Uterus (tissue), 4 donors: ENCODE measurements at places on chromosomes 2 and 18. TPM values are rescaled to one million over a fixed set of nuclear protein-coding genes. Genes with fewer than 3 reads are reported as not detected.
A peak's percentile ranks its signal among the peaks of the same experiment; 100 is the strongest.

GRCh38 chr2:122255924-122256323 is 500.5 kb downstream of the TSN start:
- DNase-seq, result no peak

DNA sequence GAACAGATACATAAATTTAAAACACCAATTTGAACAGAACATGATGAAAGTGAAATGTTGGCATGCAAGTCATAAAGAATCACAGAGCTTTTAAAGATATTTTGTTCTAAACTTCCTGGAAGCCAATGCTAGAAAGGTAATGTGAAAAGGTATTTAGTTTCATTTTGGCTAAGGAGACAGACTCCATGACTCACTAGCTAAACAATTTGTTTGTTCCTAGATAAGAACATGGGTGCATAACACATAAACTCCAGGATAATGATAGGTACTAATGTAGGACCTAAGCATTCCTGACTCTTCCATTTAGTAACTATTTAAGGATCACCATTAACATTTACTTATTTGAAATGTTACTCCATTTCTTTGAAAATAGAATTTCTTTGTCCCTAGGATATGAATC is 292.5 kb upstream of the CNTNAP5 start:
- no peak for DNase-seq

GRCh38 chr2:134304394-134305108 is 50.7 kb downstream of the MGAT5 start:
- no peak for DNase-seq

DNA sequence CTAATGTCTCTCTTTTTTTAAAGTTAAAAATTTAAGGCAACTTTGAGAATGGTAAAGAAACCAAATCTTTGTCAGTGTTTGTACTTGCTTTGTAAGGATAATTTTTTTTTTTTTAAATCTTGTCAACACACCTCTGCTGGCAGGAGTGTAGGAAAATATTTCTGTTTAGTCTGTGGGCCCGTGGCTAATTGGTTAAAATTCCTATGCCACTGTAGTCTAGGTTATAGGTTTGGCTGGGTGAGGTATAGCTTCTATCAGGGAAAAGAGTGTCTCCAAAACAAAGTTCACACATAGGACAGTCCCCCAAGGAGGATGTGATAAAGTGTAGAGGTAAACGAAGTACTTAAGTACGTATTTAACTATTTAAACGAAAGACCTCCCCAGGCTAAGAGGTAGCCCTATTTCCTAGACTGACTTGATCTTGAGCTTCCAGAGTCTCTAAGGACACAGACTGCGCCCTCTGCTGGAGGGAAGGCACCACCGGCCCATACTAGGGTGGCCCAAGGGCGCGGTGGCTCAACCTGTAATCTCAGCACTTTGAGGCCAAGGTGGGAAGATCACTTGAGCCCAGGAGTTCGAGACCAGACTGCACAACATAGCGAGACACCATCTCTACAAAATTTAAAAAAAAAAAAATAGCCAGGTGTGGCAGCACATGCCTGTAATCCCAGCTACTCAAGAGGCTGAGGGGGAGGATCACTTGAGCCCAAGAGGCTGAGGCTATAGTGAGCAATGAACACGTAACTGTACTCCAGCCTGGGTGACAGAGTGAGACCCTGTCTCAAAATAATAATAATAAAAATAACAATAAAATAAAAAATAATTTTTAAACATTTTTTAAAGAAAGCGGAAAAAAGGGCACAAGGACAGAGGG is 8.9 kb downstream of the TEX44 start:
- peak; percentile 77 for DNase-seq

- no peak for DNase-seq
These were observed 203.6 kb downstream of the UBE2E3 start for GRCh38 chr2:181183878-181184542.

DNA sequence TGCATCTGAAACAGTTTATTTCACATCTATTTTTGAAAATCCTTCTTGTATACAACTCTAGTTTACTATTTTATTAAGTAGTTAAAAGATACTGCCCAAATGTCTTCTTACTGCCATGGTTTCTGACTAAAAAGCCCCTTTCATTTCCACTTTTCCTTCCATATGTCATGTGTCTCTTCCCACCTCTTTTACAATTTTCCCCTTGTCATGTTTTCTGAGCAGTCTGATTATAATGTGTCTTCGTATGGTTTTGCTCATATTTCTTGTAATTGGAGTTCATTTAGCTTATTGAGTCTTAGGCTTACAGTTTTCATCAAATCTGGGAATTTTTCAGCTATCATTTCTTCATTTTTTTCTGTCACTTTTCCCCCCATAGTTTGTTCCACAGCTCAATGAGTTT is 813.9 kb upstream of the GYPC start:
- no peak for DNase-seq

DNA sequence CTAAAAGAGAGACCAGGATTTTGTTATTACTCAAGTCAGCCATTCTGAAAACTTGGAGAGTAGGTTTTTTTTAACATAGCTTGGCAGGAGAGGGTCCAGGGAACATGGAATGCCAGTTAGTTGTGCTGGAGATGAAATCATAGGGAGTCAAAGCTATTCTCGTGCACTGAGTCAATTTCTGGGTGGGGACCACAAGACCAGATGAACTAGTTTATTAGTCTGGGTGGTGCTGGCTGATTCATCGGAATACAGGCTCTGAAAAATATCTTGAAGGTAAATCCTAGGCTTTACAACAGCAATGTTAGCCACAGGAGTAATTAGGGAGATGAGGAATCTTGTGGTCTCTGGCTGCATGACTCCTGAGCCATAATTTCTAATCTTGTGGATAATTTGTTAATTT is 921.4 kb downstream of the TRIB2 start:
- no peak for DNase-seq

GRCh38 chr2:201600906-201601305 is 42.4 kb downstream of the TMEM237 start:
- DNase-seq, result no peak

GRCh38 chr2:190964170-190964795 is 49.7 kb downstream of the STAT1 start:
- DNase-seq, result no peak

DNA sequence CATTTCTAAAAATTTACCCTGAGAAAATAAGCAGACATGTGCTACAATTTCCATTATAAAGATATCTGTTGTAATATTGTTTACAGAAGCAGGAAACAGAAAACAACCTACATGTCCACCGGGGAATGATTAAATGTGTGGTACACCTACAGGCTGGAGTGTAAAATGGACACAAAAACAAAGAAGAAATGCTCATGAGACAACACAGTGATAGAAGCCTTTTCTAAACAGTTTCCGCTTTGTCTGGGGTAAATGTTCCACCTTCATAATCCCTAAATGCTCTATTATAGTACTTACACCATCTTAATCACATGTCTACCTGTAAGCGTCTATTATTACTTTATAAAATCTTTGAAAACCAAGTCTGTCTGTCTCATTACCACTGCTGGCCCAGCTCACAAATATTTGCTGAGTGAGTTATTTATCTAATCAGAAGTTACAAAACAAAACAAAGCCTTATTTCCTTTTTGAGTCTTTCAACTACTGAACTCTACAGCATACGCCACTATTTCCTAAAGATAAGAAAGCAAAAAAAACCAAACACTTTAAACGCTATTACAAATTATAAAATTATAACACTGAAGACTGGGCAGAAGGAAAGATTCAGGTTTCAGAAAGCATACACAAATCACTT is 95.3 kb downstream of the PIGN start:
- DNase-seq, result no peak

DNA sequence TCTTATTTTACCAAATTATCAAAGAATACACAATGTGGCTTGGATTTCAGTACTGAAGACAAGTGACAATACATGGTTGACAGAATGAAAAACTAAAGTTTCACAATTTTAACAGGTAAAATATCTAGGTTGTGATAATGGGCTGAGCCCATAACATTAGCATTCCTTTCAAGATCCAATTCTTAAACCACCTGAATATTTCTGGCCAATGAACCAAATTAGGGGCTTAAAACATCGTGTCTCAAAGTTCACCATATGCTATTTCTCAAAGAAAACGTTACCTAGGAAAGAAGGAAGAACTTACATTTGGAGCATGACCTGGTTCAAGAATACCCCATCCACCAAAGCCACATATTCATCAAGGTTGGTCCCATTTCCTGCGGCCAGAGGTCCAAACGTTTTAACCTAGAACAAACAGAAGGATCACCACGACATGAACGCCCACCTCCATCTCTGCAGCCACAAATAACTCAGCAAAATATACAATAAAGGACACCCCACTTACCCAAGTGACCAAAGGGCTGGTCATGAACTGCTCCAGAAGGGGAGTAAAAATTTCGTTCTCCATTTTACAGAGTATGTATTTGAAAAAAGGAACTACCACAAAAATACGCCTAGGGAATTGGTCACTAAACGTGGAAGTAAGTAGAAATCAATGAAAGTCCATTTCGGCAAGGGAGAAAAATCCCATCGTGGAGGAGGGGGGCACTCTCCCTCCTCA is 984 bp downstream of the CCDC88A start:
- DNase-seq, result no peak

DNA sequence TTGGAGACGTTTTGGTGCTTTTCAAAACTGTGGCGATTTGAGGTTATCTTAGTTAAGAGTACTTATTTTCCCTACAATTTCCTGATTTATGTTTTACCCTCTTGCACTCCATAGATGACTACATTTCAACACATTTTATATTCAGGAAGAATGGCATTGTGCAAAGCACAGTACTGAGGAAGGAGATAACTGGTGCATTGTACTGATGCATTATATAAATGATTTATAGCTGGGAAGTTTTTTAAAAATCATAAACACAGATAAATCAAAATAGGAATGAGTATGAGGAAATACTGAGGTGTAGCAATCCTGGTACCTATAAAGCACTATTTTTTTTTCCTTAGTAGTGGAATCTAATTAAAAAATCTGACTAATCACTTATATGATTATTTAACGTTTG is 5.6 kb downstream of the REL start:
- DNase-seq, result no peak

GRCh38 chr2:241877989-241878970 is 8.8 kb downstream of the RTP5 start:
- peak; percentile 77 for DNase-seq

DNA sequence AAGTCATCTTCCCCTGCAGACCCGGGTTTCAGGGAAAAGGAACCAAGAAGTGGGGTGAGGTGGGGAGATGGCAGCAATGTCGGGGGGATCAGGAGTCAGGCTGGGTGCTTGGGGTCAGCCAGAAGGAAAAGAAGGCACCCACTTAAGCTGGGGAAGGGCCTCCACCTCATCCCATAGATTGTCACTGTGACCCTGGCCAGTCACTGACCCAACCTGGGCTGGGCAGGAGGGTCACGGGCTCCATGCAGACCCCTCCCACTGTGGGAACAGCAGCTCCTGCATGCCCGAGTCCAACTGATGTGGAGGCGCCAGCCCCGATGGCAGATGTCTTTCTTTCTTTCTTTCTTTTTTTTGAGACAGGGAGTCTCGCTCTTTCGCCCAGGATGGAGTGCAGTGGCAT is 53.6 kb upstream of the HAAO start:
- peak; percentile 13 for DNase-seq

- DNase-seq, result no peak
These were observed 248.7 kb downstream of the RNF152 start for GRCh38 chr18:61643884-61644647.

DNA sequence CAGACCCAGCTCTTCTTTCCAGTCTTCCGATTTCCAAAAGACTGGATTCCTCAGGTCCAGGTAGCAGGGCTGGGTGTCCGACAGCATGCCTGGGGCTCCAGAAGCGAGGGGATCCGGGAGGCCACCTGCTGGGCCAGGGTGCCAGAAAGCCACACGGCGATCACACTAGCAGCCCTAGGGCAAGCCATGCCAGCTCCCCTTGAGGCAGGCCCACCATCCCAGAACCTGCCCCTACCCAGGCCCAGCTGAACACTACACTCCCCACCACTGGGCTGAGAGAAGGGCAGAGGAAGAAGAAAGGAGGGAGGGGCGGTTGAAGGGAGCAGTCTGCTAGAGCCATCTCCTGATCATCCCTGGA is 163.1 kb downstream of the TNS1 start:
- DNase-seq, result no peak

GRCh38 chr2:85697096-85697495 is 2.9 kb downstream of the GNLY start:
- DNase-seq, result no peak

DNA sequence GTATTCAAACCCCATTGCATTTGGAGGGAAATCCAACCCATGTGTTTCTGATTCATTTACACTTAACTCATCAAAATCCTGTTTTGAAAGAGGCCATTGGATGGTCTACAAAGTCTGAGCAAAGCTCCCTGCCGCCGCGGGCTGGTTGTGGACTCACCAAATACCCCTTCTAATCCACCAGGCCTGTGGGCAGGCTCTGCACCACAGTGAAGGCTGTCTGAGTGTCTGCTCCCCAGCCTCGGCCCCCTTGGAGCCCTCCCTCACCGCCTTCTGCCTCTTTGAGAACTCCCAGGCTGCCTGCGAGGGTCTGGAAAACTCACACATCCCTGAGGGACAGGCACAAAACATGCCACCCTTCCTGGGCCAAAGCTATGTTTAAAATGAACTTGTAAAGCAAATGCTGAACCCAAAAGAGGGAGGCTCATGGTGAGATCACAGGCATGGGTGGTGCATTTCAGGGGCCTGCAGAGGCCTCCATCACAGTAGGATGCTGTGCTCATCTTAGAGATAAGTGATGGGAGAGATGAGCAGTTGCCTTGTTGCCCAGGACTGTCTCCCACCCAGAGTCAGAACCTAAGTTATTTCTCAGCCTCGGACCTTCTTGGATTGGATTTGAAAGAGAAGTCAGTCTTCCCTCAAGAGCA is 225.0 kb downstream of the CYP26B1 start:
- no peak for DNase-seq

GRCh38 chr2:241865416-241865956 is 4.0 kb upstream of the RTP5 start:
- DNase-seq, result no peak

GRCh38 chr2:47488870-47489584 is 86.1 kb downstream of the MSH2 start:
- DNase-seq, result no peak

- DNase-seq, result no peak
These were observed 142.3 kb upstream of the ITGA6 start for GRCh38 chr2:172285010-172285621.

DNA sequence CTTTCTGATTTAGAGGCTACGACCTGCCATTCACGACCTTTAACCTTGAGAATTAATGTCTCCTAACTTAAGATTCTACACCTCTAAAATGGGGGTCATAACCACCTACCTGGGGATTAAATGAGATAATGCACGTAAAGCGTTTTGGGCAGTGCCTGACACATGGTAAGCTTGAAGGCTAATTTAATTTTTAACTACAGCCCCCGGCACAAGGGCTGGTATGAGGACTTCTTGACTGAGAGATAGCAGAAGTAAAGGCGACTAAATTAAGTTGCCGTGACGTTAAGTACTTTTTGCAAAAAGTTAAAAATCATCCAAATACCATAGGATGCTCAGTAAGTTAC is 549 bp downstream of the MRPL35 start:
- DNase-seq, result no peak

GORASP2 gene
- total RNA-seq, result 116 TPM

PIEZO2 gene
- 4.1 TPM for total RNA-seq

ANKRD30BL gene
- 1.2 TPM for total RNA-seq

CENPA gene
- total RNA-seq, result not detected

ZNF512 gene
- 82.9 TPM for total RNA-seq

STK25 gene
- 77.6 TPM for total RNA-seq

MOGAT1 gene
- total RNA-seq, result not detected

GKN1 gene
- total RNA-seq, result not detected

C2orf72 gene
- 0.55 TPM for total RNA-seq

SPAG16 gene
- total RNA-seq, result 73.8 TPM

THSD7B gene
- 0.26 TPM for total RNA-seq
